Mucosa of descending colon (tissue), 3 donors: ENCODE measurements at places on chromosomes 6 and 20. TPM values are rescaled to one million over a fixed set of nuclear protein-coding genes. Genes with fewer than 3 reads are reported as not detected.

DNA sequence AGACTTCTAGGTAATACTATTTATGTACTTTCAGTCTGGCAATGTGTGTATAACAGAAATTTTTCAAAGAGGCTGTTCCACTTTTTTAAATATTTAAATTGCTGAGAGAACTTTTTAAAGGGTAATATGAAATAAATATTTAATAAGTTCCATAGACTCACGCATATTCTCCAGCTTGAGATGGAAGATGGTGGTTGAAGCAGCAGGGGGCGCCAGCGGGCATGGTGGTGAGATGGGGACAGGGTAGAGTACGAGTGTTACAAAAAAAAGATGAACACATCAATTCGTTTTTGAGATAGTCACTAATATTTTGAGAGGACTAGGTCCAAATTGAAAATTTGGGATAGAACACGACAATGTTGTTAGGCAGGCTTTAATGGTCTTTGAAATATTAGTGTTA is 68.4 kb downstream of the RSPO3 start:
- peak; percentile 56 for DNase-seq

The GCM1 gene
- not detected for total RNA-seq

- DNase-seq = no peak
These were observed 29.3 kb downstream of the SRC start for GRCh38 chr20:37375227-37375626.

DNA sequence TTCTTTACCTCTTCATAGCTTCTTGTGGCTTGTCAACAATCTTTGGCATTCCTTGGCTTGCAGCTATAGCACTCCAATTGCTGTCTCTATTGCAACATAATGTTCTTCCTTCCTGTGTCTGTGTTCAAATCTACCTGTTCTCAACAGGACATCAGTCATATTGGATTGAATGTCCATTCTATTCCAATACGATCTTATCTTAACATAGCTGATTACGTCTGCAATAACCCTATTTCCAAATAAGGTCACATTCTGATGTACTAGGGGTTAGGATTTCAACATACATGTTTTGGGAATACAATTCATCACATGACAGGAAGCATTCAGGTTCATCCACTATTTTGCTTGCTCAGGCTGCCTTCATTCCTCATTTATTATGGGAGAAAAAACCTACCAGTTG is 684.4 kb upstream of the CITED2 start:
- no peak for DNase-seq

DNA sequence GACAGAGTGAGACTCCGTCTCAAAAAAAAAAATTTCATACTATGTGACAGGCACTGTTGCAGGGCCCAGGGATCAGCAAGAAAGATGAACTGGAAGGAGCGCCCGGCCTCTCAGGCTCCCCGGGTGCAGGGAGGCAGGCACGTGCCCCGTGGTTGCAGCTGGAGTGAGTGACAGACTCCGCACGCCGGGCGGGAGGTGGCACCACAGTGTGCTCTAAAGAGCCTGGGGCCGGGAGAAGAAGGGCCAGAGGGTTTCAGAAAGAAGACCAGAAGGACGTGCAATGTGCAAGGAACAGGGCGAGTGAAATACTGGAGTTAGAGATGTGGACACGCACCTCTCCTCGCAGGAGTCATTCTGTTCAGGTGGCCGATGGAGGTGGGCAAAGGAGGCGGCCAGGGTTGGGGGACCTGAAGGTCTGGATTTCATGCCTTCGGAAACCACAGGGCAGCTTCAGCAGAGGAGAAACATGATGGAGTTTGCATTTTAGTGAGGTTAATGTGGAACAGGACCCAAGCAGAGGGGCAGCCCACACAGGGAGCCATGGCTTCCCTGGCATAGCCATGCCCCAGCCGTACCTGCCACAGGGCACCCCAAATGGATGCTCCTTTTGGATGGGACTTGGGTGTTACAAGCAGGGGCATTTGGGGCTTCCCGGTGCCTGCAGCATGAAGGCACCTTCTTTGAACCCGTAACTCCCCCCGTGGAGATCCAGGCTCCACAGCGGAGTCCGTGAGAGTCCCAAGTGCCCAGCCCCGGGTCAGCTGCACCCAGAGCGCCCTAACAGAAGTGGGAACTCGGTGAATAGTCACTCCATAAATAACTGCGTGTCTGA is 226.2 kb downstream of the ERMARD start:
- no peak for DNase-seq

- DNase-seq = no peak
These were observed 57.8 kb upstream of the EDN1 start for GRCh38 chr6:12232339-12232738.

DNA sequence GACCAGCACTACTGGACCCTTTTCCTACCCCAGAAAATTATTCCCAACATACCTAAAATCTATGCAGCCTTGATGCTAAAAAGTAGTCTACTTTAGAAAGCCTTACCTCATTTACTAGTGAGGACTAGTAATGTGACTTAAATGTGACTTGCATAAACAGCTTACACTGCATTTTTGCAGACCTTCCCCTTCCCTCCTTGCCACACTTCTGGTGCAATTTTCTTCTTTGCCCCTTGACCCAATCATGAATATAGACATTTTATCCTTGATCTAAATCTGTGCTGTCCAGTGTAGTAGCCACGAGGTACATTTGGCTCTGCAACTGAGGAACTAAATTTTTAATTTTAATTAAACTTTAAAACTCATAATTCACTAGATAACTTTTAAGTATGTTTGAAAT is 7.0 kb upstream of the ZKSCAN8 start:
- no peak for DNase-seq

DNA sequence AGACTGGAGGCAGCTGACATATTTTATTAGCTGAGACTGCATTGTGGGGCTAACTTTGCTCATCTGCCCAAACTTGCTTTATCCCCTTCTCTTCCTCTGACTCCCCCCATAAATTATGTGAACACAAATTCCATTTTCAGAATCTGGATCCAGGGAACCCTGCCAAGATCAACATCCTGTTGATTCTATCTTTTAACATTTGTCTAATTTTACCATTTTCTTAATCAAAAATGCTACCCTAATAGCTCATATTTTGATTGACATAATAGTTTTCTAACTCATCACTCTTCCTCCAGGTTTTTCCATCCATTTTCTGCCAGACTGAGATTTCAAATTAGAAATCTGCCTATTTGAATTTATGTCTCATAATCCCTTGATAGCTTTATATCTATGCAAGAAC is 184.7 kb upstream of the PRSS16 start:
- DNase-seq = no peak

The TULP1 gene
- not detected for total RNA-seq

The MUC21 gene
- total RNA-seq = not detected

- DNase-seq = peak; percentile 64
These were observed at the start of gene GNAS for GRCh38 chr20:58852543-58853271. GNAS (plus strand) TSS chr20:58852716.

GRCh38 chr6:165782134-165782533 is 119.1 kb upstream of the PDE10A start:
- DNase-seq = no peak
